ENCODE measurements at places on chromosomes 12 and 14. TPM values are rescaled to one million over a fixed set of nuclear protein-coding genes. Genes with fewer than 3 reads are reported as not detected.

Gene GDF3
- total RNA-seq = 0.96 TPM

Gene SPX
- 0.10 TPM for total RNA-seq

Gene PAH
- not detected for total RNA-seq

Gene KCNA5
- total RNA-seq = not detected

Gene PRPF40B
- total RNA-seq = 4.6 TPM

Gene JAG2
- total RNA-seq = 50.1 TPM

Gene PNMA1
- total RNA-seq = 43.4 TPM

Gene SLC24A4
- 0.10 TPM for total RNA-seq

Gene KRT79
- not detected for total RNA-seq

Gene AHSA1
- 76.1 TPM for total RNA-seq

Gene GUCY2C
- not detected for total RNA-seq

Gene IL22
- total RNA-seq = not detected

Gene MYF6
- not detected for total RNA-seq

Gene B4GALNT3
- not detected for total RNA-seq

Gene ACOT4
- 0.38 TPM for total RNA-seq

Gene TPPP2
- not detected for total RNA-seq

Measured in vein endothelial cell (primary cell).